Breast epithelium (tissue), 4 donors: ENCODE measurements at places on chromosomes 5 and 9. TPM values are rescaled to one million over a fixed set of nuclear protein-coding genes. Genes with fewer than 3 reads are reported as not detected.

GRCh38 chr5:107474716-107475489 is 195.8 kb downstream of the EFNA5 start:
- no peaks in the 10 kb centered on the region for H3K27me3 ChIP-seq
- DNase-seq = no peak
- no peak overlapping the region for H3K4me3 ChIP-seq
- peak overlapping the region; percentile 12 for H3K27ac ChIP-seq
- H3K36me3 ChIP-seq = no peaks in the 10 kb centered on the region

DNA sequence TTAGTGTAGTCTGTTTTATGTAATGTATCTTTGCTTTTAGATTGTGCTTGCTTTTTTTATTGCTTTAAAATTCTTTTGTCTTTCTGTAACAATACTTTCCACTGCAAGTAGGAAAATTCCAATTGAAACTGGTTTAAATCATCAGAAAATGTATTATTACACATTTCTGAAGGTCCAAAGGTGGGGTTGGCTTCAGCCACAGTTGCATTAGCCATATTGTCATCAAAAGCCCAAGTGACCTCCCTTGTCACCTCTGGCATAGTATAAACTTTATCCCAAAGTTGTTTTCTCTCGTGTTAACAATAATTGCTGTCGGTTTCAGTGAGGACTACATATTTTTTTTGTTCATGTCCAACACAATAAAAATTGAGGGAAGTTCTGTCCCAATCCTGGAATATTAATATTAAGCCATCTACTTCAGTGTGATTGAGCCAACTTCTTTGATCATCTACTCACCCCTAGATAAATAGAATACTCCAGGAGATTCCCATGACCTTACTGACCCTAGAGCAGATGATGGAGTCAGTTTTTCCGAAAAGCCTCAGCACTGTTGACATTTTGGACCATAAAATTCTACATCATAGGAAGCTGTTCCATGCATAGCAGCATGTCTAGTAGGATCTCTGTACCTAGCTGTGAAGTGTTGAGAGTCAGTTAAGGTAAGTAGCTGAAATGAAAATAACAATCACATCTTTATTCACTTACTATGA is 52.4 kb upstream of the MACIR start:
- no peaks in the 10 kb centered on the region for H3K4me1 ChIP-seq
- no peak overlapping the region for H3K27ac ChIP-seq
- no peak overlapping the region for H3K4me3 ChIP-seq
- H3K27me3 ChIP-seq = no peaks in the 10 kb centered on the region
- DNase-seq = no peak
- H3K36me3 ChIP-seq = no peaks in the 10 kb centered on the region

DNA sequence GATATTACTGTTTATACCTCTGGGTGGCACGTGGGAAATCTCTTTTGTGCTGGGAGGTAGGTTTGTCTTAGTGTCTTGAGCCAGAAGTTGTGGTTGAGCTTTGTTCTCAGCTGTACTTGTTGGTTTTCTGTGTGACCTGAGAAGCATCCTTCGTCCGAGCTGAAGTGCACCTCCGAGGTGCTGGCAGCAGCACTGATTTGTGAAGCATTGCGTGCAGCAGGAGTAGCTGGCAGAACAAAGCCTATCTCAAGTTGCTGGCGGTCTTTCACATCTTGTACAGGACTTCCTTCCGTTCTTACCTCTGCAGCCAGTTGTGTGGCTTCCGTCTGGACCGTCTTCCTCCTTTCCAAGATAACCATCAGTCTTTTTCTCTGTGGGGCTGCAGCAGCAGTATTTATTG is 4.3 kb downstream of the PRRC2B start:
- H3K36me3 ChIP-seq = no peaks in the 10 kb centered on the region
- H3K4me1 ChIP-seq = peaks cover 43% of the 10 kb centered on the region

DNA sequence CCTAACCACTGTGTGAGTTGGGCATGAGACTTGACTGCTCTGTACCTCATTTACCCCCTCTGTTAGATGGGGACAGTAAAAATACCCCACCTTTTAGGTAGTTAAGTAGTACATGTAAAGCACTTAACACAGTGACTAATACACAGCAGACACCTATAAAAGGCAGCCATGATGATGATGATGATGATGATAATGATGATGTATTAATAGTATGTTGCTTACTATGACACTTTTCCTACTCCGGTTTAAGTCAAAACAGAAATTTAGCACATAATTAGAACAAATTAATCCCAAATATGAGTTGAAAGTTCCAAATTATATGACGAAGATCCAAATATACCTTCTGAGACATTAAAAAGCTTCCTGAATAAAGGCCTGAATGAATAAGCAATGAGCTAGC is 222.1 kb downstream of the GAPVD1 start:
- no peaks in the 10 kb centered on the region for H3K4me1 ChIP-seq
- no peak overlapping the region for H3K4me3 ChIP-seq
- DNase-seq = no peak

- no peaks in the 10 kb centered on the region for H3K4me1 ChIP-seq
- no peaks in the 10 kb centered on the region for H3K36me3 ChIP-seq
- H3K27me3 ChIP-seq = no peaks in the 10 kb centered on the region
- no peak for DNase-seq
- no peak overlapping the region for H3K4me3 ChIP-seq
These were observed 144.6 kb upstream of the SGCD start for GRCh38 chr5:156182174-156182967.

- DNase-seq = no peak
- H3K4me3 ChIP-seq = no peak overlapping the region
- no peaks in the 10 kb centered on the region for H3K27me3 ChIP-seq
- H3K36me3 ChIP-seq = no peaks in the 10 kb centered on the region
These were observed 48.2 kb downstream of the NUDT12 start for GRCh38 chr5:103514371-103514770.

- no peak overlapping the region for H3K4me3 ChIP-seq
- peaks cover 3% of the 10 kb centered on the region for H3K36me3 ChIP-seq
- no peak for DNase-seq
- H3K4me1 ChIP-seq = no peaks in the 10 kb centered on the region
- H3K27me3 ChIP-seq = no peaks in the 10 kb centered on the region
- no peak overlapping the region for H3K27ac ChIP-seq
These were observed 234.7 kb downstream of the HTR1A start for GRCh38 chr5:63727583-63727982.

- no peak overlapping the region for H3K4me3 ChIP-seq
- DNase-seq = no peak
- no peaks in the 10 kb centered on the region for H3K36me3 ChIP-seq
- no peak overlapping the region for H3K27ac ChIP-seq
- peaks cover 6% of the 10 kb centered on the region for H3K4me1 ChIP-seq
These were observed 2.1 kb upstream of the FOXE1 start for GRCh38 chr9:97850746-97851445.

The PCDHB12 gene
- 5.2 TPM for total RNA-seq

DNA sequence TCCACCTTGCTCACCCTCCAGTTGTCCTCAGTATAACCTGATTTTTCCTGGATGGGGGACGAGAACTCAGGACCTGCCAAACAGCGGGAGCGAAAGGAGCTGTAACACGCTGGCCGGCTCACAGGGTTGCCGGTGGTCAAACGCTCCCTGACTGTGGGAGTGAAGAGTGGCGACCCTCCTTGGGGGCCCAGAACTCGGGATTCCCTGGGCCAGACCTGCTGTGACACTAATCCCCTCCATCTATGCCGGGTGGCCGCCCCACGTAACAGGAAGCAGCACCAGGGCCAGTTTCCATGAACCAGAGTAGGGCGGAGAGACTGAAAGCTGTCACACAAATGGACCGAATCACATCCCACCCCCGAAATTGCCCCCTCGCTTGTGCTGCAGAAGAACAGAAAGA is 1809.2 kb upstream of the ACO1 start:
- H3K36me3 ChIP-seq = no peaks in the 10 kb centered on the region
- no peaks in the 10 kb centered on the region for H3K4me1 ChIP-seq
- H3K27ac ChIP-seq = no peak overlapping the region

DNA sequence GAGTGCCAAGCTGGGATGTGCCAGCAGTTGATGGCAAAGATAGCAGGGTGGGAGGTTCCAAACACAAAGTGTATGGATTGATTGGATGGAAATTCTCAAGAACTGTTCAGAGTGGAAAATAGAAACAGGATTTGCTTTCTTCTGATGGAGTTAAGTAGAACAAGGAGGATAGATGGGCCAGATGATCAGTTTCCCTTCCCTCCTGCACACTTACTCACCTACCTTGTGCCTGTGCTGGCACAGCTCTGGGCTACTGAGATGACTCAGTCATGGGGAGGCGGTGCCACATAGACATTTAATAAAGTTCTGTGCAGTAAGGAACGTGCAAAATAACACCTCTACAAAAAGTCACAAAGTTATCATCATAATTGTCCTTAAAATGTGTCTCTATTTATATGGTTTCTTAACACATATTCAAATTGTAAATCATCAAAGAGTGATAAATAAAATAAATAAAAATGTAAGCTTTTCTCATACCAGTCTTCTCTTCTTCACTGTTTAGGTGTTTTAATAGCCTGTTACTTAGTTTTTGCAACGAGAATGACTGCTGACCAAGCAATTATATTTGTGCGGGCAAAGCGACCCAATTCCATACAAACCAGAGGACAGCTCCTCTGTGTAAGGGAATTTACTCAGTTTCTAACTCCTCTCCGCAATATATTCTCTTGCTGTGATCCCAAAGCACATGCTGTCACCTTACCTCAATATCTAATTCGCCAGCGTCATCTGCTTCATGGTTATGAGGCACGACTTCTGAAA is 12.7 kb downstream of the PTPDC1 start:
- H3K36me3 ChIP-seq = no peaks in the 10 kb centered on the region
- no peaks in the 10 kb centered on the region for H3K27me3 ChIP-seq
- DNase-seq = no peak
